NCI-H510A treated with DMSO at 0.1 percent for 48 hours (cell line): ENCODE measurements at places on chromosomes 2 and 18.

DNA sequence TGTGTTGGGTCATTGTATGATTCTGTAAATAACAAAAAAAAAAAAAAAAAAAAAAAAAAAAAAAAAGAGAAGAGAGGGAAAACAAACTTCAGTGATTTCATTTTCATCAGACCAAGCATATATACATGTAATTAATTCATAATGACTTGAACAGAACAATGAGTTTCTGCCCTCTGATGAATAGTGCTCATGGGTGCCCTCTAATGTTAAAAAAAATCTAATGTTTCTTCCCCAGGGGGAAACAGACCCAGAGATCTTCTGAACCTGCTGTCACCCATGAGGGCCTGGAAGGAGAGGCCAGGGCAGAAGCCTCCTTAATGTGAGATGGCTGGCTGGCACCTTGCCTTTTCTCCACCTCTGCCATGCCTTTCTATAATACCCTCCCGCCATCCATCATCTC lies 289.2 kb downstream of the ZNF521 start:
- no peak for DNase-seq

DNA sequence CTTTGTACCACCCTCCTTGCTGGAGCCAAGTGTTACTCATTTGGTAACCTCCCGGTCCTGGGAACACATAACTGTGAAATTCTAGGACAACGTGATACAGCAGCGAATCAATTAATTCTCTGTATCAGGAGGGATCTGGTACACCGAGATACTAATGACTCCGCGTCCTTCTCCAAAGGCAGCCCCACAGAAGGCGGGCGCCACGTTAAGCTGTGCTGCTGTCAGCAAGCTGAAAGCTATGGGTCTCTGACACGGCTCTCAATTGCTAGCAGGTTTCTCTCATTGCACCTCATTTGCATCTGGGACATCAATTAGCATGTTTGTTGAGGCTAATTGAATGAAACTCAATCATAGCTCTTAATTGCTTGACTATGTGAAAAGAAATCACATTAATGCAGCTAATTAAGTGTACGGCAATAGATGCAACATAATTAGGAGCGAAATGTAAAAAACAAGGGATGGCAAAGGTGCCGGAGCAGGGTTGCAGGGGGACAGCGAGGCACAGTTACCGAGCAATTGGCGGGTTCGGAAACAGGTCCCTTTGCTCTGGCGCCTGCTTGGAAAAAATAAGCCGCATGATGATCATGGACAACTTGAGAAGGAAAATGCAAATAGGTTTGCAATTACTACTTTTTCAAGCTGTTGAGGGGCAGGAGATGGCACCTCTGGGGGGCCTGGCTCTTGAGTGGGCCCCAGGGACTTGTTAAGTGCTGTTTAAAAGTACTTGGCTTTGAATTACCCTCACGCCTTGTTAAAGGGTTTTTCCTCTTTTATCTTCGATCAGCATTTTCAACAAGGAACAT lies 264.2 kb downstream of the GBX2 start:
- DNase-seq, result no peak

DNA sequence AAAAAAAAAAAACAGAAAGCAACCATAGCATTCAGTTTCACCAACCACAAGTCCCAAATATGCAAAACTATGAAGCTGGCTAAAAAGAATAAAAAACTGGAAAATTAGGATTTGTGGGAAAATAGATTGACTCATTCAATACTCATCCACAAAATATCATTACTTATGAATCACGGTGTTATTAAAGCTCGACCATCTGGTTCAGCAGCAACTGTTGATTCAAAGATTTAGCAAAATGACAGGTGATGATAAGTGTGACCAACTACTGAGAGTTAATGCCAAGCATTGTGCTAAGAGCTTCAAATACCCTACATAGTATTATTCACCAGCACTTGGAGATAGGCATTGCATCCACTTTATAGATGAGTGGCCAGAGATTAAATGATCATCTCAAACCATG lies 26.2 kb upstream of the XDH start:
- no peak for DNase-seq

GRCh38 chr2:134177351-134177931 lies 76.4 kb upstream of the MGAT5 start:
- no peak for DNase-seq

GRCh38 chr18:77529492-77530176 lies 280.0 kb downstream of the GALR1 start:
- DNase-seq, result no peak

GRCh38 chr2:127153691-127154158 lies 46.8 kb upstream of the BIN1 start:
- DNase-seq, result no peak

DNA sequence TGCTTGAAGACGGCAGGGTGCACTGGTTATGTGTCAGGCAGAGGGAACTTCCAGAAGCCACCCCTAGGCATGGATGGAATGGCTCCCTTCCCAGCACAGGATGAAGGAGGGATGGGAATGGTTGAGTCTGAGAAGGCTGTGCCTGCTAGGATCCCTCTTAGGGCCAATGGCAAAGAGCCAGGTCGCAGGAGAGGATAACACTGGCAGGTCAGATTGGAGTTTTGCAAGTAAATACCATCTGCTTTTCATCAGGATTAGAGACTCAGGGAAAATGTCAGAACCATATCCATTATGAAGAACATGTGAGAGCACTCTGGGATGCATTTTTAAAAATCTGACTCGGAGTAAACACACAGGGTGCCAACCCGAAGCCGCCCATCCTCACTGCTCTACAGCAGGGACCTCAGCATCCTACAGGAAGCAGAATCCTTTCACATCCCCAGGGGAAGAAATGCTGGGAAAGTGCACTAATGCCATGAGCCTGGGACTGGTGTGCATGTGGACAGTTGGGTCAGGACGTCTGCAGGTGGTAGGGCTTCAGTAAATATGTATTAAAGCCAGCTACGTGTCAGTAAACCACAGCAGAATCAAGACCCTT lies 139.9 kb downstream of the MYT1L start:
- no peak for DNase-seq
